ENCODE measurements at places on chromosomes 16 and 17.
A peak's percentile ranks its signal among the peaks of the same experiment; 100 is the strongest.

GRCh38 chr16:55622930-55623561, 32.7 kb upstream of the SLC6A2 start:
- no peak for DNase-seq

DNA sequence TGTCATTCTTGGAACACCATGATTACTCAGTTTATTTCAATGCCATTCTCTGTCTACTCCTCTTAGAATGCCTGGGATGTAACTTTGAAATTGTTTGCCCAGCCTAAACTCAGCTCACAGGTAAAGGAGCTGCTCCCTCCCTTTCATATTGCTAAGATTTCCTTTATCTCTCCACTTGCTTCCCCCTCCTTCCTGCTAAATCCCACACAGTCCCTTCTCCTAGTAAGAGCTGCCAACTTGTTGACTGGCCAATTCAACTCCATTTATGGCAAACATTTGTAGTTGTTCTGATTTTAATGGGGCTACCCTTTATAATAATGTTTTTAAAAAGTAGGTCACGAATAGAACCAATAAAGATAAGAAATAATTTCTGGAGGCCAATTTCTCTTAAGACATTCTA, 146.1 kb downstream of the SKAP1 start:
- DNase-seq, result no peak

GRCh38 chr16:85479972-85480726, 133.0 kb upstream of the GSE1 start:
- DNase-seq, result no peak

DNA sequence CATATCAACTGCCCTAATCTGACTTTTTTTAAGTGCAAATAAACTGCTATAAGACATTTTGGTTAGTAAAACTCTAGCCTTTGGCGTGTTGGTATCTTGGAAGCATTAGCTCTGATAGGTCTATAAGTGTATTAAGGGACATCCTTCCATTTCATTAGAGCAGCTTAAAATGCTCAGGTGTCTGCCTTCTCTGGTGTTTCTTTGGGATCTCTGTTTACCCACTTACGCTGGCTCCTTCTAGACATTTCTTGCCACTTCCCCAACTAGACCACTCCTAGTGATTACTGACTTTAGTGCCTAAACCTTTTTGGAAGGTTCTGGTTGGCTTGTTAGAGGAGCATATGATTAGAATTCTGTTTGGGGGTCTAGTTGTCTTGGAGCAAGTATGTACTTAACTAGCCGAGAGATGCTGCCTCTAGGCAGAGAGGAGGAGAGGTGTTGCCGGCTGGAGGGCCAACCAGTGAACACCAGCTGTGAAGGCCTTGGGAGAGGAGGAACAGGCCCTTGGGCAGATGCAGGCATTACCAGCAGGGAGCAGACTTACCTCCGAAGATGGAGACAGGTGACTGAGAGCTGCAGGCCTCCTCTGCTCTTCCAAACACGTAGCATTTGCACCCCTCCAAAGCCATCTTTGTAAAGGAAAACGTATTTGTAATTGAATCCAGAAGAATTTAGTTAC, 15.2 kb upstream of the CLEC18C start:
- no peak for DNase-seq

GRCh38 chr16:9192746-9193145, 101.3 kb downstream of the HAPSTR1 start:
- no peak for DNase-seq

DNA sequence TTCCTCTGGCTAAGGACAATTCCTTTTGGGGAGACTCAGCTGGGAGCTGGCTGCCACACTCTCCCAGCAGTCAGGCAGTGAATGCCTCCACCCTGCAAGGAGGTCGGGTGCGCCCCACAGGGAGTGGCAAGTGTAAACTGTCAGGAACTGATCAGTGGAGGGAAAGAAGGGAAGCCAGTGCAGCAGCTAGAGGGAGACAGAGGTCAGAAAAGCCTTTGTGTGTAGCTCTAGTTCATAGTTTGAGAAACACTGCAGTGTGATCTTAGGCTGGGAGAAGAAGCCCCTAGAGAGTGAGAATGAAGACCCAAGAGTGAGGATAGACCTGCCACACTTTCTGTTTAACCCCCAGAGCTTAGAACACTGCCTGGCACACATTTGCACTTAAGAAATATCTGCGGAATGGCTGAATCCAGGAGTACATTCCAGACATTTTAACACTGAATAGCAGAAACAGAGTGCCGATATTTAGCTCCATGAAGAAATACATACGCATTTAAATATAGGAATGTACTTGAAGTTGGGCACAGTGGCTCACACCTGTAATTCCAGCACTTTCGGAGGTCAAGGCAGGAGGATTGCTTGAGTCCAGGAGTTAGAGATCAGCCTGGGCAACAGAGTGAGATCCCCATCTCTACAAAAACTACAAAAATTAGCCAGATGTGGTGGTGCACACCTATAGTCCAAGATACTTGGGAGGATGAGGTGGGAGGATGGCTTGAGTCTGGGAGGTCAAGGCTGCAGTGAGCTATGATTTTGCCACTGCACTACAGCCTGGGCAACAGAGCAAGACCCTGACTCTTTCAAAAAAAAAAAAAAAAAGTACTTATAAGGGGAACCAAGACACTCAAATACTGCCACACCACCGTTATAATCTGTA, 11.1 kb upstream of the SLC5A11 start:
- no peak for DNase-seq

DNA sequence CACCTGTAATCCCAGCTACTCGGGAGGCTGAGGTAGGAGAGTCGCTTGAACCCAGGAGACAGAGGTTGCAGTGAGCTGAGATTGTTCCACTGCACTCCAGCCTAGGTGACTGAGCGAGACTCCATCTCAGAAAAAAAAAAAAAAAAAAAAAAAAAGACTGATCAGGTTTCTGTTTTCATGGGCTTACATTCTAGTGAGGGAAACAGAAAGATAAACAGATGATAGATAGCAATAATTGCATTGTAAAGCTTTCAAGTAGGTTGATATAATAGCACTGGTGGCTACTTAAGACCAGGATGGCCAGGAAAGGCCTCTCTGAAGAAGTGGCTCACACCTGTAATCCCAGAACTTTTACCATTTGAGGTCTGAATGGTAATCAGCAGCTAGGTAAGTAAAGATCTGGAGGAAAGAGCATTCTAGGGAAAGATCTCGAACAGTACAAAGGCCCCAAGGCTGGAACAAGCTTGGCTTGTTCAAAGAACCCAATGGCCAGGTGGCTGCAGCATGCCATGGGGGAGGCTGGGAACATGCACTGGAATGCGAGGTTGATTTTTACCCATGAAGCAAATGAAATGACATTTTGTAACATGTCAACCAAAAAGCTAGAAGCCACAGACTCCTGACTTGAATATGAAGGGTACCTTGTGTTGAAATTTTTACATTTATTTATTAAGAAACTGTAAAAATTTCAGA, 108.3 kb upstream of the DHX40 start:
- DNase-seq, result no peak

GRCh38 chr16:53740476-53740875, 36.5 kb downstream of the FTO start:
- DNase-seq, result no peak

GRCh38 chr17:48619826-48620449, 4.8 kb upstream of the HOXB8 start:
- DNase-seq, result no peak

- DNase-seq, result no peak
These were observed 9.2 kb upstream of the PRKCB start for GRCh38 chr16:23826528-23827045.

- DNase-seq, result no peak
These were observed 31.0 kb upstream of the RHOT1 start for GRCh38 chr17:32111141-32111771.

GRCh38 chr17:1324201-1324771, 44.8 kb downstream of the TRARG1 start:
- no peak for DNase-seq

- no peak for DNase-seq
These were observed 18.5 kb upstream of the DNAJA2 start for GRCh38 chr16:46991729-46992704.

DNA sequence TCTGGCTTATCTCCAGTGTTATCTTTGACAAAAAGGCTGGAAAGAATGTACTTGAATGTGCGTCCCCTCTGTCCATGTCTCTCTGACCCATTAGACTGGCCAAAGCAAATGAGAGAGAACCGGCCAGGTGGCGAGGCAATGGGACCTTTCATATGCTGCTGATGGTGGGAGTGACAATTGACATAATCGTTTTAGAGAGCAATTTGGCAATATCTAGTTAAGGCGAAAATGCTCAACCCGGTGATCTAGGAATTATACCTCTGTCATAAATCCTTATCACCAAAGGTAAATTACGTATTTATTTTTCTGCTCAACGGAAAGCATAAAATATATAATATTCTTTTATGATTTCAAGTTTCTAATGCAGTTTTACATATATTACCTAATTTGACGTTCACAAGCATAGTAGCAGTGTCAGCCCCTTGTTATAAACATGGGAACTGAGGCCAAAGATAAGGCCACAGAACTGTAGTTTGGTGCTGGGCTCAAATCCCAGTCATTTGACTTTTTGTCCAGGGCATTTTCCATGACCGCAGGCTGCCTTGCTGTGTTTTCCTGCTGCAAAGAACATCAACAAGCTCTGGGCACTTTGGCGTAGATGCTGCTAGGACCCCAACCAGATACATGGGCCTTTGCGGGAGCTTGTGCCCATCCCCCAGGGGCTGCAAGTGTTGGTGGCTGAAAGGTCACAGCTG, 14.7 kb upstream of the SDK2 start:
- no peak for DNase-seq

GRCh38 chr16:31485571-31485970, 2.6 kb downstream of the SLC5A2 start:
- no peak for DNase-seq

- DNase-seq, result no peak
These were observed 5.5 kb upstream of the CDIPT start for GRCh38 chr16:29868396-29869009.

DNA sequence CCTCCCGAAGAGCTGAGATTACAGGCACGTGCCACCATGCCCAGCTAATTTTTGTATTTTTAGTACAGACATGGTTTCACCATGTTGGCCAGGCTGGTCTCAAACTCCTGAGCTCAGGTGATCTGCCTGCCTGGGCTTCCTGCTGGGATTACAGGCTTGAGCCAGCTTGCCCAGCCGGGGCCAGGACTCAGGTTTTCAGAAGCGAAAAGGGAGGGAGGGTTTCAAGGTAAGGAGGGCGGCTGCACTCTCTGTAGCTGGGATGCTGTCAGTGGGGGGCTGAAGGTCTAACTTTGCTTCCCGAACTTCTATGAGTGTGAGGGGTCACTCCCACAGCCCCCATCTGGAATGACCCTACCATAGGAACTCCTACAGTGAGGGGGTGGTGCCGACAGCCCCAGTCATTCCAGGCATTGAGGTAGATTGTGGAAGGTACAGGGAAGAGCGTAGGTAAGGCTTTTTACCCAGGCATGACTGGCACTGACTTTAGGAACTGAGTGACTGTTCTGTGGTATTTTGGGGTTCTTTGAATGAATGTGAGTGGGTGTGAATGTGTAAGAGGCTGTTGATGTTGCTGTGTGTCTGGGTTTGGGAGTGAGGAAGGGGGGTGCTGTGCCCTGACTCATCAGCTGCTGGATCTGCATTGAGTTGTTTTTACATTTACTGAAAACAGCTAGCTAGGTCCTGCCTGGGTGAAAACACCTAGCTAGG, 3.8 kb upstream of the C1QL1 start:
- DNase-seq, result peak; percentile 51

- DNase-seq, result no peak
These were observed 1.8 kb downstream of the CDC42EP4 start for GRCh38 chr17:73309727-73310596.

GRCh38 chr17:10871914-10872313, 34.0 kb upstream of the PIRT start:
- no peak for DNase-seq

DNA sequence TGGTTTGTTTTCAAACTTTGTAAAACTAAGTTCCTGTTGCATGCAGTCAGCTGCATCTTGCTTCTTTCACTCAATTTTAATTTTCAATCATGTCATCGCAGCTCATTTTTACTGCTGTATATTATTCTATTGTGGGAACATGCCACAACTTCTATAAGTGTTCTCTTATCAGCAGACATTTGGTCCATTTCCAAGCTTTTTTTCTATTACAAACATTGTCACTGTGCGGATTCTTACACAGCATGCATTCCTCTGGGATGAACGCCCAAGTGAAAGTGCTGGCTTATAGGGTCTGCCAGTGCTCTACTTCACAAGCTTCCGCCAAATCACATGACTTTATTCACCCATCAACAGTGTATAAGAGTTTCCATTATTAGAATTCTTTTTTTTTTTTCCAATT, 22.7 kb downstream of the GINS3 start:
- no peak for DNase-seq

DNA sequence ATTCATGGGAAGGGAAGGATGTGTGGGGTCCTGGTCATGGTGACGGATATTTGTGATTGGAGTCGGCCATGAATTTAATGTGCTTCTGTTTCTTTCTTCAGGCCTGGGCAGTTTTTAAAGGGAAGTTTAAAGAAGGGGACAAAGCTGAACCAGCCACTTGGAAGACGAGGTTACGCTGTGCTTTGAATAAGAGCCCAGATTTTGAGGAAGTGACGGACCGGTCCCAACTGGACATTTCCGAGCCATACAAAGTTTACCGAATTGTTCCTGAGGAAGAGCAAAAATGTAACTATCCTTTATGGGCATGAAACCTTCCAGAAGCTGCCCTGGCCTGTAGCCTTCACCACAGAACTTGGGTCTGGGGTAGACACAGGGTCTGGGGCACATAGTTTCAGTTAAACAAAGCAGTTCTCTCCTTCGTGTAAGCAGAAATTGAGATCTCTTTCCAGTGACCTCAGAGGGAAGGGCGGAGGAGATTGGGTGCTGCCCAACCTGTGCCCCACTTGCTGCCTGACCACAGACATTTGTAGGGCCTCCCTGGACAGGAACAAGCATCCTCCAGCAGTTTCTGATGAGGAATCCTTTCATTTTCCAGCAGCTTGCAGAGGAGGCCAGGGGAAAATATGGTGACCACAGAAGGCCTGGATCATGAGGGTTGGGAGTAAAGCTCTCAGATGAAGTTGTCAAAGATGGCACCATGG, 10.1 kb downstream of the IRF8 start:
- DNase-seq, result no peak

- peak; percentile 52 for DNase-seq
These were observed 725 bp downstream of the KRTAP16-1 start for GRCh38 chr17:41308251-41308917.

- DNase-seq, result no peak
These were observed 72.4 kb downstream of the CES1 start for GRCh38 chr16:55760310-55761001.

DNA sequence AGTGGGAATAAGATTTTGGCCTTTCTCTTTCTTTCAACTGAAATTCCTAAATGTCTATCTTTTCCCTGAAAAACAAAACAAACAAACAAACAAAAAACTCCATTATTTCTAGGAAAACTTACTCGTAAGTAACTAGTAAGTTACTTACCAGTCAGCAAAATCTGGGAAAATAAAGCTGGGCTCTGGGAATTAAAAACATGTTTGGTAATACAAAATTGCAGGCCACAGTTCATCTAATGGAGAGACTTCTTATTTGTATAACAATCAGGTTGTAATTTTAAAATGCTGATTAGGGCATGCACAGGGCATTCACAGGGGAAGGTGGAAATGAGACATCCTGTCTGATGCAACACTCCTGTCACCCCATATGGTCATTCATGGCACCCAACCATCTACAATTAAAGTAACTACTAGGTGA, 3.8 kb upstream of the WIPI1 start:
- no peak for DNase-seq

GRCh38 chr16:49312389-49312985, 30.8 kb upstream of the CBLN1 start:
- no peak for DNase-seq

GRCh38 chr17:51951741-51952140, 206.8 kb downstream of the CA10 start:
- DNase-seq, result no peak

GRCh38 chr17:81821603-81822311, 11.3 kb downstream of the MCRIP1 start:
- DNase-seq, result no peak

GRCh38 chr17:82061047-82061925, 4.3 kb downstream of the DUS1L start:
- DNase-seq, result no peak

Measured in stimulated activated CD8-positive, alpha-beta memory T cell treated with anti-CD3 and anti-CD28 coated beads, Interleukin-7, amount 100 ng/mL, for 4 hours (primary cell).